ENCODE measurements at places on chromosomes 5 and 9.

- peak; percentile 54 for DNase-seq
Measured at GRCh38 chr5:98769210-98769958, 4.1 kb upstream of the RGMB start.

DNA sequence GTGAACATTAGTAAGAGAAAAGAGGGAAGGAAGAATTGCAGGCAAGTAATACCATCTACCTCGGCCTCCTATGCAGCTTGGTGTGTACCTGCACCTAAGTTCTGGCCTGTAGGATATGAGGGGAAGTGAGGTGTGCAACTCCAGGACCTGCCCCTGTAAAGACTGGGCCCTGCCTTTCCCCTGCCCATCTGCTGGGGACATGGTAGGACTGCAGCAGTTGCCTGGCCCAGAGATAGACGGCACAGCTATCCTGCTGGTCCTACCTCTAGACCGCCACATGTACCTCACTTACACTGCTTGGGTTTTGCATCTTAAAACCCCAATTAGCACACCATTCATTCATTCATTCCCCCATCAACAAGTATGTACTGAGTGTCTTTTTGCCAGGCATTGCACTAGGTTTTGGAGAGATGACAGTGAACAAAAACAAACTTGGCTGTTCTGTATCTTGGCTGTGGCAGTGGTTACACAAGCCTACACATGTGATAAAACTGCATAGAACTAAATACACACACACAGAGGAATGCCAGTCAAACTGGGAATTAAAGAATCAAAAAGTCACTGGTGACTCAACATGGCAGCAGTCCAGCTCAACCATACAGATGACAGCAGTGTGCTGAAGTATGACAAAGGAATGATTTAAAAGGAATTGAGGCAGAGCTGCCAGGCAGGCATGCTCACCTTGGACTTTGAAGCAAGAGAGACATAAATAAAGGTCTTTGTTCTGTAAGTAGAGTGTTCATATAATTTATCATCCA is 23.3 kb upstream of the MGAT1 start:
- no peak for DNase-seq

GRCh38 chr9:122354536-122355199 is 16.2 kb upstream of the PTGS1 start:
- DNase-seq = no peak

DNA sequence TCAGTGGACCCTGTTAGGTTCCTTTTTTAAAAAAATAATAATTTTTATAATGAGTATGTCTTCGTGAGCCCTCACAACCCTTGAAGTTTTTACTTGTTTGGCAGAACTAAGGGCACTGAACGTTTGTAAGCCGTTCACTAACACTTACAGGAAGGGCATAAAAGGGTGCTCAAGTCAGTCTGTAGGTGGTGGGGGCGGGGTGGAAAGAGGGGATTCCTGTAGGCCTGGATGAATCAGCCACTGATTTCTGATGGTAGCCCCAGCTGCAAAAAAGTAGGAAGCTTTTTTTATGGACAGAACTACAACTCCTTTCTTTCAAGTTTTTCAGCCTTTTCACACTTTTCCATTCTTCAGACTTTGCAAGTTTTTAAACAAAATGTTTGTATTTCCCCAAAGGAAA is 35.8 kb downstream of the PIK3R1 start:
- peak; percentile 30 for DNase-seq

- no peak for DNase-seq
Measured at GRCh38 chr9:129458663-129459546, 162.0 kb downstream of the C9orf50 start.

GRCh38 chr5:57734296-57734695 is 251.7 kb upstream of the ACTBL2 start:
- no peak for DNase-seq

GRCh38 chr5:126919566-126919965 is 110.8 kb downstream of the MARCHF3 start:
- DNase-seq = no peak

- DNase-seq = no peak
Measured at GRCh38 chr5:168766426-168766700, 187.2 kb upstream of the PANK3 start.

DNA sequence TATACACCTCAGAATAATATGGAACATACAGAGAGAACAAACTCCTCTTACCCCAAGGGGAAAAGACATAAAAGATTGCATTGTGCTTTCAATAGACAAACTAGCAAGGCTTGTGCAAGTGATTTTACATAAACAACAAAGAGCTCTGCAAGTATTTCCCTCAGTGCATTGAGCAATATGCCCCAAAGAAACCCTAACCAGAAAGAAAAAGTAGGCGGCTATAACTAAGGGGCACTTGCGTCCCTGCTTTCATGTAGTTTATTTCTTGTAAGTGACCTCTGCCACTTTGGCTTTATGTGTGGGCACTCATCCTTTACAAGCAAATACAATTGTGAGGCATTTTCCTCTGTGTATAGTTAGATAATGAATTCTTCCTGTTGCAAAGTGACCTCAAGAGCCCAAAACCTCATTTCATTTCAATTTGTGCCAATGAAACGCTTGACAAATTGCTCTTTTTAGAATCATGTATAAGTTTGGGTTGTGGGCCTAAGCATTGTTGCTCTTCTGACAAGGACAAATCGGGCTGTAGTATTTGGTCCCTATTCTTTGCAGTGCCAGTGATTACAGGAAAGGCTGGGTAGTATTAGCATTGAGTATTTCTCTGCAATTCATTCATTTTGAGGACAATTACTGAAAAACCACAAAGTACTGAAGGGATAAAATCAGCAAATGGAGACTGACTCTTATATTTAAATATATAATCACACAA is 282.2 kb downstream of the DTWD2 start:
- DNase-seq = no peak

DNA sequence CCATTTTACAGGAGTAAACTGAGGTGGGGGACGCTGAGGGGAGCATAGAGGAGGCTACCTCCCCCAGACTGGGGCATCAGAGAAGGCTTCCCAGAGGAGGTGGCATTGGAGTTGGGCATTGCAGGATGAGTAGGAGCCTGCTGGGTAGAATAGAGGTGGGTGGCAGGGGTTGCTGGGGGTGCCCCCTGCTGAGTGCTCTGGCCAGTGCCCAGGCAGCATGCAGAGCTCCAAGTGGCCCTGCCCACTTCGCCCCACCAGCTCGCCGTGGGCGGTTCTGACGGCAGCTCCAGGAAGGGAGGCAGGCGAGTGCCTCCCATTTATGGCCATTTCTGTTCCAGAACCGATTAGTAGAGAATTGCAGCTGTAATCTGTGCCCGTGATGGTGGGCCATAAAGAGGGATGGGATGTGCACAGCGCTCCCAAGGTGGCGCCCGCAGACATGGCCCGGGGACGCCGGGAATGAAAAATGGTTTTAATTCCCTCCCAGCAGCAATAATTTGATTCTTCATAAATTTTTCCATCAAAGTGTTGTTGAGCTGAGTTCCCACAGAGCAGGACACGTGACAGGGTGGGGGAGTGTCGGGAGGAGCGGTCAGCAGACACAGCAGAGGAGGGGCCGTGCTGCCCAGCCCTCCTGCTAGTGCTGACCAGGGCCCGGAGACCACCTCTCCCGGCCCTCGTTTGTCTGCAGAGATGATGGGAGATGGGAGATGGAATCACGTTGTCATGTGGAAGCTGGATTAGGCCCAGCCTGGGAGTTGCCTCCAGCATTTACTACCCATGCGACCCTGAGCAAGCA is 75.5 kb downstream of the LMX1B start:
- no peak for DNase-seq

GRCh38 chr9:134247918-134248631 is 78.2 kb upstream of the RXRA start:
- DNase-seq = no peak

DNA sequence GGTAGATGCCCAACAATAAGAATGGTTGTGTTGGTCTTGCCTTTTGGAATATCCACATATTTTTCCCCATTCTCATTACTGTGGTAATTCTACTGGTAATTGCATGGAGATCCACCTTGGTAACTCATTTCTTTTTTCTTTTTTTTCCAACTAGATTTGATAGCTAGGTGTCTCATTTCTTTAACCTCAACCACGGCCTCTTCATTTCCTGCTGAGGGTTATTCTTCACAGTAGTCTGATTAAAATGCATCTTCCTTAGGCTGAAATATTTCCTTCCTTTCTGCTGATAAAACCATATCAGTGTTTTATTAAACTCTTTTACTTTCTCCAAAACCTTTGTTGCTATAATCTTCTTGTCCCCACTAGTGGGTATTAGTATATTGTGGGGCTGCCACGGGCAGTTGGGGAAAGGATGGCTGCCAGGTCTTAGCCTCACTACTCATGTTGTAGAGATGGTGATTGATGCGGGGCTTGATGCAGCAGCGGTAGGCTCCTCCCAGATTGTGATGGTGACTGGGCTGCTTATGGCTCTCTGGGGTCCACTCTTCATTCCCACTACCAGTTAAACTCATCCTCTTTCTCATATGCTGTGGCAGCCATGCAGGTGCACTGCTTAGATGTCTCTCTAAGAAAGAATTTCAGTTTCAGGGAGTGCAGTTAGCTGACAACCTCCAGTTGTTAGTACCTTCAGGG is 35.9 kb downstream of the KIF2A start:
- peak; percentile 26 for DNase-seq

DNA sequence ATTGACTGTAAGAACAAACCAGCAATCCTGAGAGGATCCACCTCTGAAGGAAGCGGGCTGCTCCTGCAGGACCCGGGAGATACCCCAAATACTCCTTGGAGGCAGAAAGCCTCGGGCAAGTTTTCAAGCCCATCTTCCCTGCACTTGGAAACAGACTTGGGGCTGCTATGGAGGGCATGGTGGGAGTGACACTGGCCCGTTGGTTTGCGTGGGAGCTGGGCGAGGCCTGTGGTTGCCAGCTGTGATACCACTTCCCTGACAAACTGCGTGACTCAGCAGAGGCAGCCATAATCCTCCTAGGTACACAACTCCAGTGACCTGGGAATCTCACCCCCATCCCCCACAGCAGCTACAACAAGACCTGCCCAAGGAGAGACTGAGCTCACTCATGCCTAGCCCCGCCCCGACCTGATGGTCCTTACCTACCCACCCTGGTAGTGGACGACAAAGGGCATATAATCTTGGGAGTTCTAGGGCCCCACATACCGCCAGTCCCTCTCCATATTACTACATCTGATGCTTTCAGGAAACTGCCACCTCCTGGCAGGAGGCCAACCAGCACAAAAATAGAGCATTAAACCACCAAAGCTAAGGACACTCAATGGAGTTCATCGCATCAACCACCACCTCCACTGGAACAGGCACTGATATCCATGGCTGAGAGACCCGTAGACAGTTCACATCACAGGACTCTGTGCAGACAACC is 38.1 kb upstream of the VLDLR start:
- DNase-seq = no peak

DNA sequence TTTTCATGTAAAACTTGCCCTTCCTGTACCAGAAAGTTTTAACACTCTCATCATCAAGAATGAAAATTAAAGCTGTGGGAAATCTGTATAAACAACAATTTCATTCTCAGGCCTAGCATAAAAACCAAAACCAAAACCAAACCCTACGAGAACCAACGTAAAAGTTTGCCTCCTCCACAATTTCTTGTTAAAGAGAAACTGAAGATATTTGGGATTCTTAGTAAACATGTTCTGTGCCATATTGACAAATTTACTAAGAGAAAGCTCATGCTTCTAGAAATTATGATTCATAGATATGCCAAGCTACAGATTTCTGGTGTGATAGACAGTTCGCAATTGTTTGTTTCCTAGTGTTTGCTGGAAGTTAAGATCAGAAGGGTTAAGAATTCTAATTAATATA is 801.0 kb upstream of the NUDT12 start:
- no peak for DNase-seq

DNA sequence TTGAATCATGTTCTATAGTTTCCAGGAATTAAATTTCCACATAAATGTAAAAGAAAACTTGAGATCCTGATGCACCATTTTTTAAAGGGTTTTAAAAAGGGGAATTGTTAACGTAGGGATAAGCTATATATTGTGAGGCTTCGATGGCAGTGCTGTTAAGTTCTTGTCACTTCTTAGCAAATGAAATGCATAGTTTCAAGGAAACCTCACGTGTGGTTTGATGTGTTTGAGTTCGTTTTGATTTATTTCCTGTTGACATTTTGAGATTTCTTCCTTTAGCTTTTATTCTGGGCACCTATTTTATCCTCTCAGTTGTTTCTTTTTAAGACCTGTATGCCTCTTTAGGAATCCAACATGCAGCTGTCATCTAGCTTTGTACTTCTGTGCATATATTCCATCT is 301.0 kb downstream of the DOCK8 start:
- DNase-seq = no peak

GRCh38 chr9:83007521-83008300 is 55.2 kb downstream of the RASEF start:
- DNase-seq = no peak

DNA sequence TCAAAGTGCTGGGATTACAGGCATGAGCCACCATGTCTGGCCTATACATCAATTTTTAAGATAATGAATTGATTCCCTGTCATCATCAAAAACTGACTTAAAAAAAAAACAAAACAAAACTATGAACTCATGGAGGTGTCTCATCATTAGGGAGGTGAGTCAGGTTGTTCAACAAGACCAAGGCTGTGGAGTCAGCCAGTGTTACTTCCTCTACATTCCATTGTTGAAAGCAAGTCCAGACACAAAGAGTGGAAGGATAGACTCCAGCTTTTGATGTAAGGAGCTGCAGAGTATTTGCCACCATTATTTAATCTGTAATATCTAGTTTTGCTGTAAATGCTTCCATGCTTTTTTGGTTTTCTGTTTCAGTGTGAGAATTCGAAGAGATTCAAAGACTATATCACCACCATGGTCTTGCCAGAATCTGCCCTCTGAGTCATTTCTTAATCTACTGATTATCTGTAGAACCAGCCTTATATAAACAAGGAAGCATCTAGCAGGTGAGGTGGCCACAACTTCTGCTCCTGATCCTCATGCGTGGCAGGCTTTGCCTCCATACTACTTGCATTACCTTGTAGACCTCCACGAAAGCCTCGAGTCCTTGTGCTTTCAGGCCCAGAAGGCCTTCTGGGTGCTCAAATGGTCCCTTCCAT is 156.1 kb downstream of the FGF1 start:
- DNase-seq = no peak

DNA sequence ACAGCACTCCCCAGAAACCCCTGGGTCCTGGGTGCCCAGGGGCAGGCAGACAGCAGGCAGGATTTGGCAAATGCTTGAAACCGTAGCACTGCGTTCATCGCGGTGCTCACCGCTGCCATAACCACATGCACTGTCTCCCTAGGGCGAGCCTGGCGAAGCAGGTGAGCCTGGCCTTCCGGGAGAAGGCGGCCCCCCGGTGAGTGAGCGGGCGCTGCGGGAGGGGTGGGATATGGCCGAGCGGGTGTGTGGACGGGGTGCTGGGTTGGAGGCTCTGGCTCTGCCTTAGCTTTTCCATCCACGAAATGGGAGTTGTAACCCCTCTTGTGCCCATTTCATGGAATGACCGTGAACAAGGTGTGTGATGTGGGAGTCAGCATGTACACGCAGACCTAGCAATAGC is 66.8 kb upstream of the FCN2 start:
- no peak for DNase-seq

GRCh38 chr5:170745481-170746071 is 37.9 kb upstream of the GABRP start:
- no peak for DNase-seq

GRCh38 chr9:22625540-22625939 is 178.9 kb downstream of the DMRTA1 start:
- DNase-seq = no peak

- no peak for DNase-seq
Measured at GRCh38 chr9:69104830-69105527, 69.1 kb upstream of the TJP2 start.

GRCh38 chr5:132828846-132829494 is 1.5 kb downstream of the SHROOM1 start:
- no peak for DNase-seq

All from GM10248 (cell line).